SK-N-SH (cell line): ENCODE measurements at places on chromosomes 5 and 9. TPM values are rescaled to one million over a fixed set of nuclear protein-coding genes. Genes with fewer than 3 reads are reported as not detected.

Gene MTAP
- polyA plus RNA-seq = 9.8 and 12.6 TPM in 2 replicates

Gene SPATA31E1
- not detected in 2 replicates for polyA plus RNA-seq

GRCh38 chr5:95843733-95844223 is 21.3 kb upstream of the GLRX start:
- no peak overlapping the region for H3K27ac ChIP-seq
- no peak for DNase-seq
- H3K4me3 ChIP-seq = no peak overlapping the region
- H3K27me3 ChIP-seq = no peaks in the 10 kb centered on the region

GRCh38 chr5:61805101-61805500 is 473.0 kb downstream of the ZSWIM6 start:
- H3K36me3 ChIP-seq = no peaks in the 10 kb centered on the region
- H3K27me3 ChIP-seq = no peaks in the 10 kb centered on the region
- H3K27ac ChIP-seq = no peak overlapping the region
- no peak overlapping the region for H3K4me3 ChIP-seq

GRCh38 chr5:106415541-106415940 is 1255.2 kb downstream of the EFNA5 start:
- no peaks in the 10 kb centered on the region for H3K36me3 ChIP-seq
- H3K4me3 ChIP-seq = no peak overlapping the region
- H3K27me3 ChIP-seq = no peaks in the 10 kb centered on the region
- no peak overlapping the region for H3K27ac ChIP-seq

DNA sequence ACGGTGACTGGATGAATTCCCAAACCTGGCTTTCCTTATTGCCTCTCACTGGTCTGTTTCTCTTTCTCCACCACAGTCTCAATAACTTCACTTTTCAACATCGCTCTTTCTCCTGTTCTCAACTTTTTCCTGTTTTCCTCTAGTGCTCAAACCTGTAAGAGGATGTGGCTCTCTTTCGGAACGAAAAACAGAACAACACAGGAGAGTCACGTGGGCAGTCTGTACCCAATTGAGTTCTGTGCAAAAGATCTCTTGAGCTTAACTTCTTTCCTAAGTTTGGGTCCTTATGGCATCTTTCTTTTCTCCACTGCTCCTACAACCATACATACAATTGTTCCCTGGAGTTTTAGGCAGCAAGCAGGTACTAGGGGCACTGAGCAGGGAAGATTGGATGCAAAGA is 8.9 kb downstream of the HAVCR1 start:
- H3K27me3 ChIP-seq = no peaks in the 10 kb centered on the region
- H3K36me3 ChIP-seq = no peaks in the 10 kb centered on the region
- H3K4me1 ChIP-seq = no peaks in the 10 kb centered on the region
- DNase-seq = no peak

Gene MLANA
- not detected in 2 replicates for polyA plus RNA-seq

- no peaks in the 10 kb centered on the region for H3K27me3 ChIP-seq
- H3K4me1 ChIP-seq = no peaks in the 10 kb centered on the region
- DNase-seq = no peak
- H3K27ac ChIP-seq = no peak overlapping the region
Measured at GRCh38 chr5:11563822-11564221, 340.4 kb downstream of the CTNND2 start.
